ENCODE measurements at places on chromosomes 3 and 15. TPM values are rescaled to one million over a fixed set of nuclear protein-coding genes. Genes with fewer than 3 reads are reported as not detected.

Gene PAQR5
- total RNA-seq, result not detected

Gene TMEM212
- total RNA-seq, result not detected

Gene MAP6D1
- total RNA-seq, result 10.0 TPM

Gene FETUB
- total RNA-seq, result not detected

Gene HLTF
- total RNA-seq, result 10.5 TPM

Gene ITIH4
- total RNA-seq, result 0.29 TPM

Gene ERICH6
- not detected for total RNA-seq

Gene TIGIT
- not detected for total RNA-seq

Gene MCTP2
- 1.2 TPM for total RNA-seq

Gene BFSP2
- total RNA-seq, result not detected

Gene NEK10
- 3.4 TPM for total RNA-seq

Gene GPR15
- total RNA-seq, result not detected

Gene KCNH8
- not detected for total RNA-seq

Gene TM4SF18
- 148 TPM for total RNA-seq

Gene KCNAB1
- 0.70 TPM for total RNA-seq

Gene SCAANT1
- not detected for total RNA-seq

Gene DLL4
- total RNA-seq, result 213 TPM

Gene TF
- total RNA-seq, result 0.12 TPM

Gene C2CD4A
- total RNA-seq, result 0.05 TPM

Gene EEF1AKMT4
- 5.8 TPM for total RNA-seq

Gene DUOX2
- not detected for total RNA-seq

Gene SPATA12
- 0.18 TPM for total RNA-seq

Gene FOXL2NB
- 0.78 TPM for total RNA-seq

Gene ADAMTSL3
- total RNA-seq, result 1.2 TPM

Gene STRIT1
- total RNA-seq, result not detected

Gene PFN2
- total RNA-seq, result 94.9 TPM

Gene ZBBX
- 0.47 TPM for total RNA-seq

Gene LOXL1
- 35.5 TPM for total RNA-seq

Gene UPK1B
- 2.2 TPM for total RNA-seq

Gene PRKCD
- 12.1 TPM for total RNA-seq

Gene ANKRD34C
- total RNA-seq, result not detected

Gene RBSN
- 19.7 TPM for total RNA-seq

Gene DNAJC17
- 15.5 TPM for total RNA-seq

Gene DOCK3
- 0.19 TPM for total RNA-seq

Gene XYLB
- 3.1 TPM for total RNA-seq

Gene EOGT
- 71.4 TPM for total RNA-seq

Gene SLC9A9
- total RNA-seq, result 1.2 TPM

Gene SLC28A1
- not detected for total RNA-seq

Gene CCR8
- total RNA-seq, result not detected

Gene GOLGA6D
- total RNA-seq, result not detected

Gene RLBP1
- not detected for total RNA-seq

Gene ATP10A
- 1.1 TPM for total RNA-seq

Gene AHSG
- not detected for total RNA-seq

Gene ANKDD1A
- 0.58 TPM for total RNA-seq

Gene TRPC1
- total RNA-seq, result 10.7 TPM

Gene GOLGA8T
- total RNA-seq, result 0.23 TPM

Gene NFKBIZ
- 35.4 TPM for total RNA-seq

Gene CHL1
- total RNA-seq, result not detected

Gene C3orf85
- total RNA-seq, result not detected

Gene CLDN16
- 2.5 TPM for total RNA-seq

Gene SKOR1
- total RNA-seq, result 0.19 TPM

Gene MB21D2
- total RNA-seq, result 14.1 TPM

Gene GOLIM4
- 66.9 TPM for total RNA-seq

Gene CYP8B1
- total RNA-seq, result not detected

Gene FBXW12
- not detected for total RNA-seq

Gene ALDH1A3
- 27.1 TPM for total RNA-seq

Gene ZIC1
- total RNA-seq, result 0.06 TPM

Gene CPEB1
- not detected for total RNA-seq

Gene BTLA
- total RNA-seq, result not detected

Gene CASR
- not detected for total RNA-seq
